Osteocyte (in vitro differentiated cells): ENCODE measurements at places on chromosomes 3 and 15. TPM values are rescaled to one million over a fixed set of nuclear protein-coding genes. Genes with fewer than 3 reads are reported as not detected.
A peak's percentile ranks its signal among the peaks of the same experiment; 100 is the strongest.

GRCh38 chr3:53545310-53545995, 51.0 kb downstream of the CACNA1D start:
- H3K27ac ChIP-seq, result no peak overlapping the region
- DNase-seq, result no peak
- no peak overlapping the region for H3K4me3 ChIP-seq
- no peaks in the 10 kb centered on the region for H3K4me1 ChIP-seq

- no peaks in the 10 kb centered on the region for H3K27me3 ChIP-seq
- H3K27ac ChIP-seq, result peak overlapping the region; percentile 29
Measured at GRCh38 chr3:188171682-188172467, 17.9 kb downstream of the LPP start.

DNA sequence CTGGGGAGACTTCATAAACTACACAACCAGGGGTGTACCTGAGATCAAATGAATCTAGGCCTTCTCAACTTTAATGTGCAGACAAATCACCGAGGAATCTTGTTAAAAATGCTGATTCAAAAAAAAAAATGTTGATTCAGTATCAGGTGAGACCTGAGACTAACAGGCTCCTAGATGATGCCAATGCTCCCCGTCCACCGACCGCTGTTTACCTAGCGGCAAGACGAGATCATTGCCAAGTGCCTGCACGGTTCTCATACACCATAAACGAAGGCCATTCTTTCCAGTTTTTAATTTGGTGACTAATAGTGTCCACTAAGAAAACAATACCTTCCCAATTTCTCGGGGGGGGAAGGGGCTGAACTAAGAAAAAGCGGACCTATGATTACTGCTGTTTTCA, 2.5 kb upstream of the FSIP1 start:
- no peak overlapping the region for H3K27ac ChIP-seq
- no peaks in the 10 kb centered on the region for H3K27me3 ChIP-seq

DNA sequence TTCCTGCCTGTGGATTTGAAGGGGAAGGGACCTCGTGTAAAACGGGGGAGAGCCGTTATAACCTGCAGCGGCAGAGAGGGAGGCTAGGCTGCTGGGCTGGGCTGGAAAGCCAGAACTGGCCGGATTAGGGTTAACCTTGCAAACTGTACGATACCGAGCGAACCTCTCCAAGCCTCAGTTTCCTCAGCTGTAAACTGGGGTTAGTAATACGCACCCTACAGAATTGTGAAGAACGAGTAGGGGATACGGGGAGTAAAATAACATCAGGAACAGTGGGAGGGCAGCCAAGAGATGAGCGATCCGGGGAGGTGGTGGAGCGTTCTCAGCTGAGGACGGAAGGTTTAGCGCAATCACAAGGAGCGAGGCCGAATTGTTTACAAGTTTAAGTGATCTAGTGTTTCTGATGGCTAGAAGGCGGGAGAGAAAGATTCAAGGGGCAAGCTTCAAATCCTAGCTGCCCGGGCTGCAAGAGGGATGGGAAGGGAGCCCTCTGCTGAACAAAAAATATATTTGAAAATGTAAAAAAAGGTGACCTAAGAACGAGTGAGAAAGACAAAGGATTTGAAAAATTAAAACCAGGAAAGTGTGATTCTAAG, 768 bp upstream of the SEMA5B start:
- H3K4me1 ChIP-seq, result peaks cover 18% of the 10 kb centered on the region
- no peak overlapping the region for H3K27ac ChIP-seq
- no peak for DNase-seq
- H3K27me3 ChIP-seq, result peaks cover 55% of the 10 kb centered on the region
- peak overlapping the region; percentile 75 for H3K4me3 ChIP-seq

DNA sequence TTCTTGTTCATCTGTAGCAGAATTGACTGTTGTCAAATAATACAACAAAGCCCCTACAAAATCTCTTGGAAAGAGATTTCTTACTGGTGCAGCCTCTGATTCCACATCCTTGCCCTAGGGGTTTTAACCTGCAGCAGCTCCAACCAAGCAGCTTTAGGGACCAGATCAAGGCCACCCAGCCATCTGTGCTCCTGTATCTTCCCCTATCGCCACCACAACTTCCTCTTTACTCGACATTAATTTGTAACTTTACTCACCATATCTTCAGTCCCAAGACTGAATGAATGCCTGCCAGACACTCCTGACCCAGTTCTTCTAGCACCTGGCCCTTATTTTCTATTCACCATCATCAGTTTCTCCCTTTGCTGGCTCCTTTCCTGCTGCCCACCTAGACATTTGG, 156.6 kb upstream of the IL12A start:
- DNase-seq, result no peak
- no peak overlapping the region for H3K27ac ChIP-seq
- H3K36me3 ChIP-seq, result no peaks in the 10 kb centered on the region
- H3K27me3 ChIP-seq, result no peaks in the 10 kb centered on the region
- peaks cover 37% of the 10 kb centered on the region for H3K4me1 ChIP-seq

DNA sequence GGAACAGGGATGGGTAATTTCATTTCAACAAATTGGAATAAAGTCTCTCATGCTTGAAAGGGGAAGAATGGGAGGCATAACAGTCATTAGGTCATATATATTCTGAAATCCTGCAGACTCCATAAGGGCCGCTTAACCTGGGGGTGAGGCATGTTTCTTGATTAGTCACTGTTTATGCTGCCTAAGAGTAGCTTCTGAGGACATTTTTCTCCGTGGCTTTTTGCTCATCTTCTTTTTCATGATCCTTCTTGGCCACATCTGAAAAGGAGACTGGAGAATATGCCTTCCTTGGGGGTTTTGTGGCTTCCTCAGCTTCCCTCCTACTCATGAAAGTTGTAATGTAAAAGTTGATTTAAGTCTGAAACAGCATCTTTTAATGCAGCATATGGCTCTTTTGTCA, 20.0 kb upstream of the CFAP20DC start:
- H3K4me1 ChIP-seq, result no peaks in the 10 kb centered on the region
- no peak overlapping the region for H3K4me3 ChIP-seq
- no peak overlapping the region for H3K27ac ChIP-seq
- H3K36me3 ChIP-seq, result no peaks in the 10 kb centered on the region
- H3K27me3 ChIP-seq, result peaks cover 13% of the 10 kb centered on the region

SH3GL3 gene
- not detected in 2 replicates for total RNA-seq

CHMP2B gene
- 36.9 and 41.9 TPM in 2 replicates for total RNA-seq

- no peaks in the 10 kb centered on the region for H3K4me1 ChIP-seq
- peaks cover 28% of the 10 kb centered on the region for H3K27me3 ChIP-seq
- no peak overlapping the region for H3K27ac ChIP-seq
- H3K4me3 ChIP-seq, result no peak overlapping the region
- no peak for DNase-seq
Measured at GRCh38 chr3:13289771-13290285, 130.3 kb downstream of the NUP210 start.

GRCh38 chr3:114758831-114759699, 388.0 kb downstream of the ZBTB20 start:
- no peak for DNase-seq
- peaks cover 15% of the 10 kb centered on the region for H3K4me1 ChIP-seq
- H3K27ac ChIP-seq, result peak overlapping the region; percentile 1
- H3K27me3 ChIP-seq, result no peaks in the 10 kb centered on the region
- H3K4me3 ChIP-seq, result no peak overlapping the region

DNA sequence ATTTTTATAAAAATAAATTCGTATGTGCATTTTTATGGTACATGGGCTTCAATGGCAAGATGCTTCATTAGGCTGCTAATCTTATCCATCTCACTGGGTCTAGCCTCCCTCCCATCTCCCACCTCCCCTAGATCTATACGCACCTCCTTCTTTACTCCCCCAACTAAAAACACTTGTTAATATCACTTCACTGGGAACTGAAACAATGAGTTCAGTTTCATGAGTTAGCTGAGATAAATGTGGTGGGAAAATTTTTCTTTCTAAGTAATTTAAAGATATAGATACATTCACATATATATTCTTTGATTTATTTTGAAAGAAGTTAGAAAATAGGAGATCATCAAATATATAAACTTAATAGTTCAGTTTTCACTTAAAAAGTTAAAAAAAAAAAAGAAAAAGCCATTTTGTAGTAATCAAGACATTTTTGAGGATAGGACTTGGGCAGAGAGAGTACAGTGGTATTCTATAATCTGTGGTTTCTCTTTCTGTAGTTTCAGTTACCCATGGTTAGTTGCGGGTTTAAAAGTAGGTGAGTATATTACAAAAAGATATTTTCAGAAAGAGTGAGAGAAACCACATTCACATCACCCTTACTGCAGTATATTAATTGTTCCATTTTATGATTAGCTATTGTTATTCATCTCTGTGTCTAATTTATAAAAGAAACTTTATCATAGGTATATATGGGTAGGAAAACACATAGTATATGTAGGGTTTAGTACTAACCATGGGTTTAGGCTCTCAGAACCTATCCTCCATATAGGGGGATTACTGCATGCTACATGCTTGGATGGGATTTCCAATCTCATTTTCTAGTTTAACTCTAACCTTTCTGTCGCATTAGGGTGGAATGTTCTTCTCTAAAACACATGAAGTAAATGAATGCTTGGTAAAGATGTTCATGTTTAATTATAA, 316.0 kb upstream of the CBLB start:
- H3K4me1 ChIP-seq, result no peaks in the 10 kb centered on the region
- no peak overlapping the region for H3K4me3 ChIP-seq
- no peaks in the 10 kb centered on the region for H3K36me3 ChIP-seq
- no peak for DNase-seq
- no peaks in the 10 kb centered on the region for H3K27me3 ChIP-seq

COL6A5 gene
- not detected in 2 replicates for total RNA-seq

FBLN2 gene
- 215 and 251 TPM in 2 replicates for total RNA-seq

DNA sequence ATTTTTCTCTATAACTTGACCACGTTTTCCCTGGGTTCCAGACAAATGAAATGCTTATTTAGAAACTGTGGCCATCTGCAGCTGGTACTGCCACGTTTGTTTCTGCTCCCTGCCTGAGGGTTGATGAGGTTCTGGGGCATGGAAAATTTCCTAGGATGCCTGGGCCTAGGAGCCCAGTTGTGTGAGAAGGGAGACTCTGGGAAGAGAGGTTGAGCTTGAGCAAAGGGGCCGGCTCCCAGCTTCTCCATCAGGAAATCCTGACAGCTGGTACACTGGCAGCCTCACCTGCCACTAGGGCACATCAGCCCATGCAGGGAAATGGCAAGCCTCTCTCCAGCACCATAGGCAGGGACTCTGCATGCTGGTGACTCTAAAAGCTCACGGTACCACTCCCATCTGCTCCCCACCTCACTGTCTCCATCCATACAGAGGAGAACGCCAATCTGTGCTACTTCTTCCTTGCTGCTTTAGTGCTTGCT, 165.4 kb upstream of the PPP2R3A start:
- H3K27me3 ChIP-seq, result no peaks in the 10 kb centered on the region
- no peak overlapping the region for H3K27ac ChIP-seq
- DNase-seq, result peak; percentile 65
- no peaks in the 10 kb centered on the region for H3K36me3 ChIP-seq
- H3K4me1 ChIP-seq, result no peaks in the 10 kb centered on the region

DNA sequence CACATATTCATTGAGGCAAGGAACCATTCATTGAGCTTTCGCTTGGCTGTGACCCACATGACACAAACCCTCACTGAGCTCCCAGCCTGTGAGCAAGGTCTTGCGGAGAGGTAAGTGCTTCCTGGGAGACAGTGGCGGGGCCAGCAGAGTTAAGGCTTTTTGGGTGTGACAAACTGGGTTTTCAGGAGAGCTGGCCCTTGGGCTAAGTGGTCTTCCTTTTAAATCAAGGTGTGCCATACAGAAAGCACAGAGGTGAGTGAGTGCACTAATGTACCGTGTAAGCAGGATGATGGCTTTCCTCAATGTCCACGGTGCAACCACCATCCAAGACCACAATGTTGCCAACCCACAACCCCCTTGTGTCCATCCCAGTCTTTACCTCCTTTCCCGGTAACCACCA, 28.6 kb downstream of the POMGNT2 start:
- no peak overlapping the region for H3K27ac ChIP-seq
- peaks cover 20% of the 10 kb centered on the region for H3K36me3 ChIP-seq
- H3K27me3 ChIP-seq, result no peaks in the 10 kb centered on the region
- H3K4me1 ChIP-seq, result no peaks in the 10 kb centered on the region
- H3K4me3 ChIP-seq, result no peak overlapping the region

GRCh38 chr3:22585504-22585903, 617.6 kb upstream of the UBE2E2 start:
- DNase-seq, result no peak
- no peak overlapping the region for H3K4me3 ChIP-seq

- no peaks in the 10 kb centered on the region for H3K27me3 ChIP-seq
- peaks cover 34% of the 10 kb centered on the region for H3K4me1 ChIP-seq
- no peaks in the 10 kb centered on the region for H3K36me3 ChIP-seq
- peak overlapping the region; percentile 97 for H3K27ac ChIP-seq
Measured at GRCh38 chr15:41416128-41416741, 660 bp upstream of the RTF1 start.

- H3K27ac ChIP-seq, result no peak overlapping the region
- no peak overlapping the region for H3K4me3 ChIP-seq
- no peak for DNase-seq
- no peaks in the 10 kb centered on the region for H3K4me1 ChIP-seq
- H3K27me3 ChIP-seq, result no peaks in the 10 kb centered on the region
Measured at GRCh38 chr3:52330194-52330805, 14.2 kb downstream of the DNAH1 start.

- no peak for DNase-seq
- no peaks in the 10 kb centered on the region for H3K4me1 ChIP-seq
- H3K36me3 ChIP-seq, result no peaks in the 10 kb centered on the region
- no peak overlapping the region for H3K4me3 ChIP-seq
- H3K27ac ChIP-seq, result no peak overlapping the region
Measured at GRCh38 chr3:7576071-7576470, 715.2 kb downstream of the GRM7 start.

NDN gene
- 27.8 and 29.7 TPM in 2 replicates for total RNA-seq

GRCh38 chr15:60798821-60799220, 319.9 kb upstream of the ICE2 start:
- H3K4me3 ChIP-seq, result no peak overlapping the region
- no peaks in the 10 kb centered on the region for H3K27me3 ChIP-seq
- H3K4me1 ChIP-seq, result peaks cover 44% of the 10 kb centered on the region
- no peak overlapping the region for H3K27ac ChIP-seq
- no peaks in the 10 kb centered on the region for H3K36me3 ChIP-seq
- no peak for DNase-seq

DNA sequence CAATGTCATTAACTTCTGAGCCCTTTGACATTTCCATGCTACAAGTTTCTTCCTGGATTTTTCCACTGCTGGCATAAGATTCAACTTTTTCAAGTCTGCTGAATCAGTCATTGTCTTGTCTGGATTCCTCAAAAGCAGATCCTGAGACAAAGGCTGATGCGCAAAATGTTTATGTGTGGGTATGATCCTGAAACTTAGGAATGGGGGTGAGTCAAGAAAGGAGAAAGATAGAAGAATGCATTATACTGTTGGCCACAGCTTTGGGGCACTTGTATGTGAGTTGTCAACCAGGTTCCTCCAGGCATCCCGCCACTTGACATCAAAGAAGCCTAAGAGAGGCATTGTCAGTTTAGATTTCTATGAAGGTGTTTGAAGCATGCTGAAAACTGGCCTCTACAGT, 50.4 kb downstream of the FOXB1 start:
- no peak overlapping the region for H3K4me3 ChIP-seq
- DNase-seq, result no peak
- H3K27me3 ChIP-seq, result peaks cover 17% of the 10 kb centered on the region
- H3K27ac ChIP-seq, result no peak overlapping the region
- H3K36me3 ChIP-seq, result no peaks in the 10 kb centered on the region
